Glutamatergic neuron (in vitro differentiated cells): ENCODE measurements at places on chromosomes 3 and 15. TPM values are rescaled to one million over a fixed set of nuclear protein-coding genes. Genes with fewer than 3 reads are reported as not detected.
A peak's percentile ranks its signal among the peaks of the same experiment; 100 is the strongest.

MINAR1 gene
- total RNA-seq: 8.5 TPM

ALDH1A2 gene
- not detected for total RNA-seq

HYAL2 gene
- total RNA-seq: 48.4 TPM

PLCB2 gene
- 2.6 TPM for total RNA-seq

DNA sequence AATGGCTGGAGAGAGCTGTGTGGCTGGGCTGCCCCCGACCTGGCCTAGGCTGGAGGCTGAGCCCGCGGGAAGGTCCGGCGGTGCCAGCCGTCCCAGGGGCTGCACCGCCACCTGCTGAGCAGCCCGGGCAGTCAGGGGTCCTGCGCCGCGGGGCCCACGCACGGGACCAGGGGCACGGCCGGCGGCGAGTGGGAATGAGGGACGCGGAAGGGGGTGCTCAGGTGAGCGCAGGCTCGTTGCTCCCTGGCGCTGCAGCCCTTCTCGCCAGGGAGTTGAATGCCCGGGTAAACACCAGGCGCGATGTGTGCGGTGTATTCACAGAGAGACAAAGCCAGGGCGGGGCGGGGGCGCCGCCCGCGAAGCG, 666 bp upstream of the SEMA3F start:
- H3K36me3 ChIP-seq: no peaks in the 10 kb centered on the region
- peak overlapping the region; percentile 86 for H3K4me3 ChIP-seq
- peaks cover 10% of the 10 kb centered on the region for H3K4me1 ChIP-seq
- DNase-seq: no peak
- peak overlapping the region; percentile 8 for H3K27ac ChIP-seq
- H3K27me3 ChIP-seq: peaks cover 21% of the 10 kb centered on the region

DNA sequence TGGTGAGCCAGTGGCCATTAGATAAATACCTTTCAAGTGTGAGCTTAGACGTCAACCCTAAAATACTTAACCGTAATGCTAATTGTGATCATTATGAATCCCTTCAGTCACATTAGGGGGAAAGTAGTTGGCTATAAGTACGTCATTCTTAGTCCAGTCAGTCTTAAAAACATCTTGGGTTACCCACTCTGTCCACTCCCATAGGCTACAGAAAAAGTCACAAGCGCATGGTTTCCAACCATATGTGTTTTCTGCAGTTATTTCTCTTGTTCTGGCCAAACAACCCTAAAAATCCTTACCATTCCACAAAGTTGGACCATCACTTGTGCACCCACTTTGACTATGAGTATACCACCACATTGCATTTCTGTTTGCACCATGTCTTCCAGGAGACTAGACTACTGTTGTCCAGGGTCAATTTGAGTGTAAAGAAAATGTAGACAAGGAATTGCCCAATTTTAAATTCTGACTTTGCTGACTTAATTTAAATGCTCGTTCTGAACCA, 3.3 kb downstream of the RPL15 start:
- H3K27ac ChIP-seq: no peak overlapping the region
- H3K27me3 ChIP-seq: peaks cover 6% of the 10 kb centered on the region
- no peaks in the 10 kb centered on the region for H3K36me3 ChIP-seq
- H3K4me3 ChIP-seq: no peak overlapping the region
- peaks cover 17% of the 10 kb centered on the region for H3K4me1 ChIP-seq
- no peak for DNase-seq

GRCh38 chr3:184814214-184814613, 2.2 kb downstream of the VPS8 start:
- DNase-seq: no peak
- peaks cover 2% of the 10 kb centered on the region for H3K4me1 ChIP-seq
- peaks cover 5% of the 10 kb centered on the region for H3K27me3 ChIP-seq
- no peak overlapping the region for H3K27ac ChIP-seq
- no peak overlapping the region for H3K4me3 ChIP-seq

IL5RA gene
- not detected for total RNA-seq

DNA sequence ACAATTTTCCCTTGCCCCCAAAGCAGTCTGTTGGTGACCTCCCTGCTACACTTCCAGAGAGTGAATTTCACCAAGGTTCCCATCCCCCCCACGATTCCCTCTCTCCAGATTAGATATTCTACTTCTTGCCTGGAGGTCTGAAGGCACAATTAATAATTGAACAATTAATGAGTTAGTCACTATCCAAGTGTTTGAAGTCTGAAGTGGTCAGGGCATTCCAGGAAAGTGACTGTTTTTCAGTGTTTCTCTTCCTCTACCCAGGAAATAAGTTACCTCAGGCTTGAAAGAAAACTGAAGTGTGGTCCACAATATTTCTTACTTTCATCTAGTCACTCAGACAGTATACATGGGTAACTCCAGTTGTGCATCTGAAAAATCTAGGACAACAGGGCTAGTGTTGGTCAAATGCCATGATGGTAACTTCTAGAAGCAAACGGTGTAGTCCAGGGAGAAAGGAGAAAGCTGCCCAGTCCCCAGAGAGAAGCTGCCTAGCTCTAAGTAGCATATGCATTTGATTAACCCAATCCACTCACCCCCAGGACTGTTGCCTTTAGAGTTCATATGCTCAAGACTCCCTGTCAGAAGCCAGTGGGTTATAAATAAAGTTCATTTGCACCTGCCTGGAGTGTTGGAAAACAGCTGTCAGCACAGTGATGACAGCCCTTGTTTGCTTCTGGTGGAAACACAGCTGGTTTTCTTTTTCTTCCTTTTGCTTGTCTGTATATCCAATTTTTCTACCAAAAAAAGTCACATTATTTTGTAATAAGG, 2.3 kb upstream of the TM4SF4 start:
- no peak for DNase-seq
- no peaks in the 10 kb centered on the region for H3K36me3 ChIP-seq
- H3K27me3 ChIP-seq: peaks cover 3% of the 10 kb centered on the region
- H3K4me1 ChIP-seq: peaks cover 16% of the 10 kb centered on the region

ARPIN gene
- 9.0 TPM for total RNA-seq

GRCh38 chr3:165854696-165855095, 17.5 kb upstream of the BCHE start:
- peaks cover 17% of the 10 kb centered on the region for H3K4me1 ChIP-seq
- no peak for DNase-seq
- no peak overlapping the region for H3K27ac ChIP-seq
- H3K4me3 ChIP-seq: no peak overlapping the region

GUCA1C gene
- total RNA-seq: not detected

VILL gene
- total RNA-seq: 3.2 TPM

- no peak for DNase-seq
- H3K4me1 ChIP-seq: no peaks in the 10 kb centered on the region
- no peaks in the 10 kb centered on the region for H3K36me3 ChIP-seq
- no peaks in the 10 kb centered on the region for H3K27me3 ChIP-seq
Measured at GRCh38 chr3:112253301-112253971, 40.6 kb downstream of the SLC9C1 start.
